NCI-H1105 (cell line): ENCODE measurements at places on chromosomes 2 and 18.

DNA sequence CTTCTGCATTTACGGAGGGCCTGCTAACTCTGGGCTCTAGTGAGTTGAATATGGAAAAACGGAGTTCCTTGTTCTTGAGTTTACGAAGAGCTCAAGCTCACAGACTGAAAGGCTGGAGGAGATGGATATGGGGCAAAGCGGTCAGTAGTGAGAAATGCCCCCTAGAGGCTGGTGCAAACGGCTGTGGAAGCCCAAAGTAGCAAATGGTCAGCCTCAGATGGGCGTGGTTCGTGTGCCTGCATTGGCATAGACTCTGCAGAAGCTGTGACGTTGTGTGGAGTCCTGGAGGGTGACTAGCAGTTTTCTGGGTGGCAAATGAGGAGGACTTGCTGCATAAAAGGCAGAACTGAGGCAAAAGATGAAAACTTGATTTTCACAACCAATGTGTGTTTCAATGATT, 93.6 kb upstream of the TWIST2 start:
- DNase-seq, result no peak

DNA sequence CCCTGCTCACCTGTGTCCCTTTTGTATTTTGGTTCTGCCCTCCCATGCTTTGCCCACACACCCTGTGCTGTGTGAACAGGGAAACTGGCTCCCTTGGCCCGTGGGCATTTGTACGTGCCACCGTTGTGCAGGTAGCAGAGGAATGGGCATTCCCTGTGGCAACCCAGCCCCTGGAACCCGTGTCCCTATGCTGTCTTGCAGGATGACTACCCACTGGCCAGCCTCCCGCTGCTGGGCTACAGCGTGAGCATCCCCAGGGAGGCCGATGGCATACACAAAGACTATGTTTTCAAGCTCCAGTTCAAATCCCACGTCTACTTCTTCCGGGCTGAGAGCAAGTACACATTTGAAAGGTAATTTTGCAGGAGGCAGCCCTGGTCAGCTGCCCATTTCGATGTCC, 15.3 kb downstream of the STK25 start:
- no peak for DNase-seq

- no peak for DNase-seq
Measured at GRCh38 chr2:162025121-162025911, 48.7 kb downstream of the DPP4 start.

- DNase-seq, result no peak
Measured at GRCh38 chr18:3225588-3225987, 5.8 kb upstream of the MYOM1 start.

DNA sequence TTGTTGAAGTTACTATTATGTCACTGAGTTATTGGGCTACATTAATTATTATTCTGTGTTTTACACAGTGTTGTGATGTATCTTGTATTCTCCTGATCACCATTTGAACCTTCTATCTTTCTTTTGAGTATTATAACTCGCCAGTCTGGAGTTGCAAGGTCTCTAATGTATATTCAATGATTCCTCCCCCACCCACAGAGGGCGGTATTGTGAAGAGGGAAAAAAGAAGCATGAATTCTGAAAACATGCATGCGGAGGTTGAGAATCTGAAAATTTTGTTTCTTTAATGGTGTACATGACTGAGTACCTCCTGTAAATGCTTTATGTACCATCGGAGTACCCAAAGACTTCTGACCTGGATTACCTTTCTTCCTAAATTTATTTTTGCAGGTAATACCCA, 266.6 kb downstream of the NR4A2 start:
- DNase-seq, result no peak

DNA sequence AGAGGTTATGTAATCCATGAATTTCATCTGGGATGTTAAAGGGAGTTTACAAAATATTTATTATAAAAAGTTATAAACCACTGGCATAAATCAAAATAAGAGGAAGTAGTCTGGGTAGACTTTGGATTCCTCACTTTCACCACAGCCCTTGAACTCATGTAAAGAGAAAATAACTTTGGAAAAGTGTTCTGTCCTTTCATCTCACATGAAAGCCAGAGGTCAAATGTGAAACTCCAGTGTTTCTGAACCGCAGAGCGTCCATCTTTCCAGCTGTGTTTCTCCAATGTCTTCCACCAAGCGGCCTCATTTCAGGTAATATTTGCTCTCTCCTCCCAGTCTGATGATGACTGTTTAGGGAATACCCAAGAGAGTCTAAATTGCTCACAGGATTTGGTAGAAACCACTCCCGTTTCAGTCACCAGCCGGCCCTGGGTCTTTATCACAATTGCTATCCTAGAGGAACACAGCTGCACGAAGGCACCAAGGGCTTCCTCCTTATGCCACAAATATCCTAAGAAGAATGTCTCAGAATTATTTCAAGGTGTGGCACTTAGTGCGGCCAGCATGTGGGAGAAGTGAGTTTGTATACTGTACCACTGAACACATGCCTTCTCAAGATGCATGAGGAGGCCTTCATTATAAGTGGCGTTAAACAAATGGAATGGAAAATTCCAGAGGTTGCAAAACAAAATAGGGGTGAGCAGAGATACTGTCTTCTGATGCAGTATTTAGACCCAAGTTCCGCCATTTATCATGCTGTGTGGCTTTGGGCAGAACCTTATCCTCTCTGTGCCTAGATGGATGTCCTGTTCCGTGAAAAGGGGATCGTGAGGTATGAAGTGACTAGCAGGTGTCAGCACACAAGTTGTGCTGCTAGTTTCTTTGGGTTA, 63.8 kb downstream of the ACTR2 start:
- no peak for DNase-seq

DNA sequence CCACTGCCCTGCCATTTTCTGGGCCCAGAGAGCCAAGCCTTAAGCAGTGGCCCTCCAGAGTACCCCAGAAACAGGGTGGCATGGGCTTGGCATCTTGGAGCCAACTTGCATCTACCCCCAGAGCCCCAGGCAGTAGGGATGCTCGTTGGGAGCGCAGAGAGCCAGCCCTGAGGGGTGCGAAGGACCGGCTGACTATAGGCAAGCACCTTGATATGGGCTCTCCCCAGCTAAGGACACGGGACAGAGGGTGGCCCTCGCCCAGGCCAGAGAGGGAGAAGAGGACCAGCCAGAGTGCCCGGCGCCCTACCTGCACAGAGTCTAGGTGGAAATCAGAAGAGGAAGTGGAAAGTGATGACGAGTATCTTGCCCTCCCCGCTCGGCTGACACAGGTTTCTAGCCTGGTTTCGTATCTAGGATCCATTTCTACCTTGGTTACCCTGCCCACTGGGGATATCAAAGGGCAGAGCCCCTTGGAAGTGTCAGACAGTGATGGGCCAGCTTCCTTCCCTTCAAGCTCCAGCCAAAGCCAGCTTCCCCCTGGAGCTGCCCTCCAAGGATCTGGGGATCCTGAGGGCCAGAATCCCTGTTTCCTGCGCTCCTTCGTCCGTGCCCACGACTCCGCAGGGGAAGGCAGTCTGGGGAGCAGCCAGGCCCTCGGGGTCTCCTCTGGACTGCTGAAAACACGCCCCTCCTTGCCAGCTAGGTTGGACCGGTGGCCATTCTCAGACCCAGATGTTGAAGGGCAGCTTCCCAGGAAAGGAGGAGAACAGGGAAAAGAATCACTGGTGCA, 16.2 kb downstream of the CEP68 start:
- DNase-seq, result no peak

GRCh38 chr18:79405781-79406575, 10.2 kb downstream of the NFATC1 start:
- no peak for DNase-seq

DNA sequence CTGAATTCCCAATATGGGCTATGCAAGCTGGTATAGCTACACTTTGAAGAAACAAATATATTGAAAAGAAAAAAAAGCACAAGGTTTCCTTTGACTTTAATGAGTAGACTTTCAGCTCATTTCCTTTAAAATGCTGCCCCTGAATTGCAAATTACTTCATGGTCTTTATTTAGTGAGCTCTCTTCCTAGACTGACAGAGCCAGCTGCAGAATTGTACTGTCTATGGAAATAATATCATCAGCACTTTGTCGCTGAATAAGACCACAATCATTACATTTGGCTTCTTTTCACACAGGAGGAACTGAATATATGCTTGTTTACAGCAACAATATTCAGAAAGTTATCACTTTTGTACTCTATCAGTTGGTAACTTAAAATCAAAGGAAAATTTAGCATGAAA, 41.7 kb downstream of the ARL5A start:
- no peak for DNase-seq

- DNase-seq, result peak; percentile 35
Measured at GRCh38 chr2:186503827-186504606, 18.0 kb downstream of the ZC3H15 start.

DNA sequence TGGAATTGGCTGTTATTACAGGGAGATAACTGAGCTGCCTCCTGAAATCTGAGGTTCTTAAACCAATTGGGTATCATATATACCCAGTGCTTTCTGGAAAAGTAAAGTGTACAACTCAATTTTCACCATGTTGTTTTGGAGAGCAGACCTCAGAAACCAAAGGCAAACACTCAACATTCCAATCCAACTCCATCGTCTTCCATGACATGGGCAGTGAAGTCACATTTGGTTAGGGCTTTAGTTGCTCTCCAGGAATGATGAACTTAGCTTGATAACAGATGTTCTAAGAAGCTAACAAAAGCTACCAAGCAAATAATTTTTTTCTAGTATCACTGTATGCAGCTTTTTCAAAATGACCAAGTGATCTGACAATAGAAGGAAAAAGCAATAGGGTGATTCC, 107.0 kb upstream of the SLC35G4 start:
- DNase-seq, result no peak

DNA sequence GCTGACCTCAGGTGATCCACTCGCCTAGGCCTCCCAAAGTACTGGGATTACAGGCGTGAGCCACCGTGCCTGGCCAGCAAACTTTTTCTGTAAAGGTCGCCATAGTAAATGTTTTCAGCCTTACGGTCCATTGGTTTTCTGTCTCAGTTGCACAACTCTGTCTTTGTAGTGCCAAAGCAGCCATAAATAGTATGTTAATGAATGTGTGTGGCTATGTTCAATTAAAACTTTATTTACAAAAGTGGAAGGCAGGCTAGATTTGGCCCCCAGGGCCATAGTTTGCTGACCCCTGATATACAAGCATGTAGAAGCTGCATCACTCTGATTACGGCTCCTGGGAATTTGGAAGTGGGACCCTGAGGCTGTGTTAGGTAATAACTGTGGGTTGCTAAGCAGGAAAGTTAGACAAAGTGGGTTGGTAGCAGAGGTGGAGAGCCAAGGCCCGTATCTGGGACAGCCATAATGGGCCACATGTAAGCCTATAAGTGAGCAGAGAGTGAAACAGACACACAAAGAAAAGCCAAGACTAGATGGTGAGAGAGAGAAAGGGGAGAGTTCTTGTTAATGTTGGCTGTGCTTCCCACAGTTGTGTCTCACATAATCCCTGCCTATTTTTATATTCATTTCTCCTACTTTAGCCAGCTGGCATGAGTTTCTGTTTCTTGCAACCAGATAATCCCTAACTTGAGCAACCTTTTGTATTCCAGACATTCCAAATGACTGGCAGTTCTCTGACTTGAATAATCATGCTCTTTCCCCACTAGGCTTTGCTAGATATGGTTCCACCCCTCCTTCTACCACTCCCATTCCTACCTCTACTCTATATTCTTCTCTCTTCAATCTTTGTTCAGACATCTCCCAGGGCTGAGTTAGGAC, 223.3 kb upstream of the STON1 start:
- DNase-seq, result no peak

DNA sequence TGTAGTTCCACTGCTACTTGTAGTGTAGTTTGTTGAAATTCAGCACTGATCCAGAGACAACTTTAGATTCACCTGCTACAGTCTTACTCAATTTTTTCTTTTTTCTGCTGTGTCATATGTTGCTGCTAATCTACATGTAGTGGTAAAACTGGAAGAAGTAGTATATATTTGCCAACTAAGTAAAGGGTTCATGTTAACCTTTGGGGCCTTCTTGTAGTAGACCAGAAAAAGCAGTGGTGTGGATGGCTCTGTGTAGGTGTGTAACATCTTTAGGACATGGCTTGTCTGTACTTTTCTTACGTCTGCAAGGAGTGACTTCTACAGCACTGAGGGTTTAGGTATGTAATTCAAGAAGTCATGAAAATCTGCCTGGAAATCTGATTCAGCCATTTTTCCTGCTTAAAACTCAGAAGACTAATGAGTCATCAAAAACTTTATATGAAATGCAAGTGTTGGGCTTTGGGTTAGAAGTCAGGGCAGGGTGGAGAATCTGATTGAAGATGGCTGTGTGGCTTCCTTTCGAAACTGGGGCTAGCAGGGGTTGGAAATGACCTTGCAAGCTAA, 8.4 kb downstream of the PTPRM start:
- no peak for DNase-seq

- DNase-seq, result no peak
Measured at GRCh38 chr2:97701186-97701585, 12.2 kb upstream of the ZAP70 start.

DNA sequence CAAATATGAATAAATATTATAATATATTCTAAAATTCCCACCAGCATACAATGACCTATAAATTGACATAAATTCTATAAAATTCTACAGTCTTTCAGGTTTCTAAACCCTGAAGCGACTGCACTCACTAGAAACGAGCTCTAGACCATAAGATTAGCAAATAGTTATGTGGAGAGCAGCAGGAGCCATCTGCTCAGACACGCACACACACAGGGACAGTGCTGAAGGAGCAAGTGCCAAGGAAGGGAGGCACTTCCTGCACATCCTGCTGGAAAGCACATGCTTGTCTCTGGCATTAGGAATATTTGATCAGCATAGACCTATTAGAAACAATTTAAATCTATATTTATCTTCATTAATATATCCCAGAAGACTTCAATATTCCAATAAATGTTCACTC, 713.9 kb upstream of the CDH2 start:
- no peak for DNase-seq

GRCh38 chr2:162342841-162343240, 1.1 kb upstream of the GCA start:
- DNase-seq, result no peak

DNA sequence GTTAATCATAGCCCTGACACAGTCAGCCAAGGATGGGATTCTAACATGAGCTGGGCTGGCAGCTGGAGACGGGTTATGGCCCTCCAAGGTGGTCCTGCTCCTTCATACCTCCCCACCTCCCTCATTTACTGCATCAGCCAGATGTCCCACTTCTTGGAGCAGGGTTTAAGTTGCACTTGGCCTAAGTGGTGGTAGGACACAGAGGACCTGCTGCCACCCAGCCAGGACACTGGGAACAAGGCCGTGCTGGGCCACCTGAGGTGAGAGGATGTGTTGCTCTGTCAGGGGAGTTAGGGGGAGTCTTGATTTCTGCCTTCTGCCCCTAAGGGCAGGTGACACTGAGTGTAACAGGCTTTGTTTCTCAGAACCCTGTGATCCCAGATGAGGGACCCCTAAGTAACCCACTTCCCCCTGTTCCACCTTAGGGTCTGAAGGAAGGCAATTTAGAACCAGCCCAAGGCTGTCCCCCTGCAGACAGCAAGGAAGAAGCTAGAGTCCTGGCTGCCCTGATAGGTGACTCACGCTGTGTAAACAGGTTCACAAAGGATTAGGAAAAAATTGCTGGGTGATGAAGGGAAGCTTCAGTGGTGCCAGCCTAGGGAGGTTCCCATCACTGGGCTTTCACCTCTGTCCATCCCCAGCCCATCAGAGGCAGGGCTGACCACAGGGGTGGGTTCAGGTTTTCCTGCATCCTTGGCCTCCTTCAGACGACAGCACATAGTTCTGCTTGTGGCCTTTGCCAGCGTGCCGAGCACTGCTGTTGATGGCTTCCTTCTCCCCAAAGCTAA, 114.3 kb upstream of the MCFD2 start:
- DNase-seq, result no peak

GRCh38 chr2:176956791-176957190, 255.8 kb upstream of the HNRNPA3 start:
- no peak for DNase-seq
